ENCODE measurements at places on chromosomes 2 and 18. TPM values are rescaled to one million over a fixed set of nuclear protein-coding genes. Genes with fewer than 3 reads are reported as not detected.

TRIM54 gene
- total RNA-seq, result not detected

GRCh38 chr2:85405201-85406059, 4.7 kb downstream of the CAPG start:
- peak; percentile 79 for DNase-seq

DNA sequence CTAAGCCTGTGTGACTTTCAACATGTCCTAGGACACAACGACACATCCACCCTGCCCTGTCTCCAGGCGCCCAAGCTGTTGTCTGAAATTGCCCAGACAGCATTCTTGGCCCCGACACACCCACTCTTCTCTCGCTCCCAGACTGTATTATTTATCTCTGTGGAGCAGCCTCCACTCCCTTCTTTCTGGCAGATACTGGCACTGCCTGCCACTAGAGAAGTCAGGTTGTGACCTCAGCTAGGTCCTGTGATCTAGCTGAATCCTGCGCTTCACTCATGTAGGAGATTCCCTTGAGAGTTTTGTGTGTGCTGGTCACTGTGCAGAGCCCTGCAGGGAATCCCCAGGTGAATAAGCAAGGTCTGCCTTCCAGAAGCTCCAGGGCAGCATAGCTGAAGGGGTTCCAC, 77.1 kb upstream of the TNP1 start:
- DNase-seq, result no peak

DNA sequence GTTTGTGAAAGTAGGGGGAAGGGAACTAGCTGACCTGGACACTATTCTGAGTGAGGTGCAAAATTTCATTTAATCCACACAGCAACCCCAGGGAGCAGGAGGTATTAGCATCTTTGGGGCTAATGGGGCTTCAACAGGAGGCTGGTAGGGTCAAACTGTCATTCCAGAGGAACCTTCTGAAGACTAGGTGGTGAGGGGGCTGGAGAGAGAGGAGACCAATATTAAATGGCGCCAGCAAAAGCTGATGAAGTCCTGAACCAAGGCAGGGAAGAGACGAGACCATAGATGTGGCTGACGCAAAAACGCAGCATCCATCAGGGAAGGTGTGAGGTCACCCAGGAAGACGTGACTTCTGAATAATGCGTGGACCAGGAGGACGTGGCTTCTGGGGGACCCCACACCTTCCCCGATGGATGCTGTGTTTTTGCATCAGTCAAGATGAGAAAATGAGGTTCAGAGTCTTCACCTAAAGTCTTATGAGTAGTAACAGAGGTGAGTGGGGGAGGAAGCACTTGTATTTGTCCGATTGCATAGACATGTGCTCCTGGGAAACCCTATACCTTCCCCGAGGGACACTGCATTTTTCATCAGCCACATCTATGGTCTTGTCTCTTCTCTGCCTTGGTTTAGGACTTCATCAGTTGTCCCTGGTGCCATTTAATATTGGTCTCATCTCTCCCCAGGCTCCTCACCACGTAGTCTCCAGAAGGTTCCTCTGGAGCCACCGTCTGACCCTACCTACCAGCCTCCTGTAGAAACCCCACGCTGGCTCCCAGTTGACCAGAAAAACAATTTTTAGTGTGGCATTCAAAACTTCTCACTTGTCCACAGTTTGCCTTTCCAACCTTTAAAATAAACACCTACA, 188.6 kb downstream of the MYCN start:
- no peak for DNase-seq

DNA sequence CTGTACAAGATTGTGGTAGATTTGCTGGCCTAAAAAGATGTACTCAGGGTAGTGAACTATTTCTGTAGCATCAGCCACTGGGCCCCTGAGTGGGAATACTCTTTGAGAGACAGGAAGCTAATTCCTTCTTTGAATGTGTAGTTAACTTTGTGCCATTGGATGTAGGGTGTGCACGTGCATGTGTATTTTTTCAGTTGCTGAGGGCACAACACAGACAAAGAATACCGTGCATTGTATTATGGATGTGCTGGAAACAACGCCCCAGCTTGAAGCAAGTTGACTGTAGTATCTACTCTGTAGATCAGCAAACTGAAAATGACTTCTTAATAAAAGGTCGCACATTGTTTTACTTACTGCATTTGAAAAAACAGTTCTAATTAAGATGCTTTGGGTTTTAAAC, 14.1 kb downstream of the CRIM1 start:
- no peak for DNase-seq

All from upper lobe of right lung (tissue), 1 donor.